Epithelial cell of proximal tubule (primary cell): ENCODE measurements at places on chromosomes 11 and 22.

DNA sequence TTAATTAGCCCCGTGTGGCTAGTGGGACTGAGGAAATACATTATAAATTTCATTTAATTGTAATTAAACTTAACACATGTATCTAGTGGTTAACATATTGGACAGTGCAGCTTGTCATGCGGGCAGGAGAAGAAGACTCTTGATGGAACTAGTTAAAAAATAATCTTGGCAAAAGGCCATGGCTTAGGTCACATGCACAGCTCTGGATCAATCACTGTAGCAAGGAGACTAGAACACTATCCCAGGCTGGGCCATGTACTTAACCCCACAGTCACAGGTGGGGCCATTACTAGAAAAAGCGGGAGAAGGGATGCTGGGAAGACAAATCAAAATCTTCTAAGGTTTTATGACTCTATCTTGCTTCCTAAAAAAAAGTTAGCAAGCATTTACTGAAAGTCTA is 8.7 kb upstream of the HEPACAM start:
- peak; percentile 27 for DNase-seq

GRCh38 chr22:17239156-17239701 is 20.0 kb upstream of the ADA2 start:
- DNase-seq, result no peak

GRCh38 chr11:70527429-70528045 is 129.2 kb downstream of the CTTN start:
- DNase-seq, result no peak

DNA sequence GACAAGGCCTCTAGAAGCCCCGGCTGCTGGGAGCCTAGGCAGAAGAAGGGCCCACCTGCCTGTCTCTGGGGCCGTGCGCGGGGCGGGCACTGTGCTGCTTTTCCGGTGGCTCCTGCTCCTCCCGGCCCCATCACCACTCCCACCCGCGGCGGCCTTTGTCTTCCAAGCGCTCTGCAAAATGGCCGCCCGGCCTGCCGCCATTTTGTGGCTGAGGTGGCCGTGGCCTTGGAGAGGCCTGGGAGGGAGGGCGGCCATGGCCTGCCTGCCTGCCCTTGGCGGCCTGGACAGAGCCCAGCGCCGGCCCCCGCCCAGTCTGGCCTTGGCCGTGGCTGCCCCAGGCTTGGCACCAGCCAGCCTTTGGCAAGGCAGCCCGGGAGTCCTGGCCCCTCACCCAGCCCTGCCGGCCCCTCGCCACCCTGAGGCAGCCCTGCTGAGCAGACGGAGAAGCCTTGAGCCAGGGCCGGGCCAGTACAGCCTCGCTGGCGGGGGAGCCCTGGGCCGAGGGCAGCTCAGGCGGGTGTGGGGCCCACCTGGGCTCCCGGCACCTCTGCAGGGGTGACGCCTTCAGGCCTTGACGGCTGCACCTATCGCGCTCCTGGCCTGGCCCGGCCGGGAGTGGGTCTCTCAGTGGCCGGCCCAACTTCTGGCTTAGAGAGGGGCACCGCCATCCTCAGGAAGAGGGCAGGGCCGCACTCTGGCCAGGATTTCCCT is 46.0 kb upstream of the PPARA start:
- no peak for DNase-seq

DNA sequence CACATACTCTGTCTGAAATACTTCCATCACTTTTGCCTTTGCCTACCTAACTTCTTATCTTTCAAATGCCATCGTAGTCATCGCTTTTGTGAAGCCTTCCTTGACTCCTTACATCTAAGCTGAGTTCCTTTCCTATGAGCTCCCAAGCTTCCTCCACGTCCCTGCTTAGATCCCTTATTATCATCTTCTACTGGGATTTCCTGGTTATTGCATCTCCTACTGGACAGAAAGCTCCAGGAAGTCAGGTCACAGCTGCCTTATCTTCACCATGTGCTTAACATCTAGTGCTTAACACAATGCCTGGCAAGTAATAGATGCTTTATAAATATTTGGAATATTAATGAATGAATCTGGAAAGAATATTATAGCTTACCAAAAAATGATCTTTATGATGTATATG is 5.9 kb downstream of the YPEL4 start:
- DNase-seq, result no peak

GRCh38 chr11:13222285-13222684 is 55.3 kb upstream of the BMAL1 start:
- DNase-seq, result no peak

- DNase-seq, result no peak
These were observed 16.5 kb upstream of the RHOD start for GRCh38 chr11:67040147-67040546.

GRCh38 chr11:112522536-112522935 is 261.9 kb upstream of the PLET1 start:
- no peak for DNase-seq

- DNase-seq, result no peak
These were observed 26.3 kb upstream of the GNB1L start for GRCh38 chr22:19880786-19881569.

DNA sequence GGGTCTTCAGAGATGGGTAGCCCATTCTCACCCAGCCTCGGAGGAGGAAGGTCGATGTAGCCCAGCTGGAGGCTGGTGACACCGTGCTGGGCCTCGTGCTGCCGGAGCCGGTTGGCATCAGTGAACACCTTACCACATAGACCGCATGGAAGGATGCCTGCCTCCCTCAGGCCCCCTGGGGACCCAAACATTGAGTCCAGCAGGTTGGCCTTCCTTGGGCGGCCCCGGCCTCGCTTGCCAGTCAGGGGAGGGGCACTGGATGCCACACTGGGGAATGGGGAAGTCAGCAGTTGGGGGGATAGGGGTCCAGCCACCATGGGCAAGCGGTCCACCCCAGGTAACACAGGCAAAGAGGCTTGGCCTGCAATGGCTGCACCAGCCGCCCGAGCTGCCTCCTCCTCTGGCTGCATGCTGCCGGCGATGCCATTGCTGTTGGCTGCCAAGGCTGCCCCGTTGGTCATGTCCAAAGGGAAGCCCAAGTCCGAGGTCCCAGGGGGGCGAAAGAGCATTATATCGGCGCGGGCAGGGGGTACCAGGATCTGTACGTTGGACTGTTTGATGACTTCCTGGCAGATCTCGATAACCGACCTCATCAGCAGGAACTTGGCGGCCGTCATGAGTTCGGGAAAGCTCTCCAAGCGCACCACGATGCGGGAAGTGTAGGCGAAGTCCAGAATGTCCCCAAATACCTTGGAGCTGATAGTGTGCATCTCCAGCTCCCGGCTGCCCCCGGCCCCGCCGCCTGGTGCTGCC is 1.4 kb downstream of the PATZ1 start:
- DNase-seq, result no peak

DNA sequence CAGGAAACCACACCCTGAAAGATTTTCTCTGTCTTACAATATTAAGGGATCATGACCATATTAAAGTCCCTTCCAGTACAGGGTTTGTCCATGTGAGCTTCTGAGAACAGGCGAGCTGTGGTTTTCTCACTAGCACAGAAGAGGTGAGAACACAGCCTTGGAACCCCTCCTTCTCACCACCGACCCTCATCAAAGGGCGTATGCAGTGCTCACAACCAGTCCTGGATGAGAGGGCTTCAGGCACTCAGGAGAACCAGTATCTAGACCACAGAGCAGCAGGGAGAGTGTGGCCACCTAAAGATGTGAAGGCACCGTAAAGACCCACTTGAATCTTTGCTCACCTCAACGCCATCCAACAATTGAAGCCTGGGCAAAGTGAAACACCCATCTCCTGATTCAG is 397.0 kb downstream of the ETS1 start:
- no peak for DNase-seq

GRCh38 chr22:46796566-46797195 is 34.2 kb downstream of the TBC1D22A start:
- DNase-seq, result no peak

GRCh38 chr22:20648306-20648903 is 125.5 kb upstream of the SERPIND1 start:
- no peak for DNase-seq

DNA sequence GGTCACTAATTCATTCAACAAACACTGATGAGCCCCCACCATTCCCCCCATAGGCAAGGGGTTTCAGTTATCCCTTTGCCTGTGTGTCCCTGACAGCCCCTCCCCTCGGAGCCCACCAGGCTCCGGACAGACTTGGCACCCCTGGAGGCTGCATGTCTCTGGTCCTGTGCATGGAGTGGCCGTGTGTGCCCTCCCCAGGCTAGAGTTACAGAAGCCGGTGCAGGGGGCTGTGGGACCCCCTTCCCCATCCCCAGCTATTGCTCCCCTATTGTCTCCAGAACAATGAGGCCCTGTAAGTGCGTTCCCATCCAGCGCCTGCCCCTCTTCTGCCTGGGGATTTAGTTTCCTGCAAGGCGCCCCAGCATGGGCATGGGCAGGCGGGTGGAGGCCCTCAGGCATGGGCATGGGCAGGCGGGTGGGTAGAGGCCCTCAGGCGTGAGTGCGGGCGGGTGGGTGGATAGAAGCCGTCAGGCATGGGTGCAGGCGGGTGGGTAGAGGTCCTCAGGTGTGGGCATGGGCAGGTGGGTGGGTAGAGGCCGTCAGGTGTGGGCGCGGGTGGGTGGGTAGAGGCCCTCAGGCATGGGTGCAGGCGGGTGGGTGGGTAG is 1.5 kb downstream of the MUC2 start:
- DNase-seq, result no peak

DNA sequence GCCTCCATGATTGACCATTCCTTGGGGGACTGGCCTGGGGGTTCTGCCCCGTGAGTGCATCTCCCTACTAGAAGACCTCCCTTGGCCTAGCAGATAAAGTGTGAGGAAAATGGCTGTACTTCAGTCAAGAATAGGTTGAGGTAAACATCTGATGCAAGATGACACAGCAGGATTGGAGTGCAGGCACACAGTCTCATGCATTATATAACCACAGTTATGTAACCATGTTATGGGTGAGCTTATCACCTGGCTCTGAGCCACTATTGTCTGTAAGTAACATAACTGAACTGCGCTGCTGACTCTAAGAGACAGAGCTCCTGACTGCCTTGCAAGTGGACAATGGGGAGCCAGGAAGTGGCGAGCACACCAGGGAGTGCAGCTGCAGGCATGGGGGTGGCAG is 378.7 kb upstream of the ANO5 start:
- DNase-seq, result no peak

DNA sequence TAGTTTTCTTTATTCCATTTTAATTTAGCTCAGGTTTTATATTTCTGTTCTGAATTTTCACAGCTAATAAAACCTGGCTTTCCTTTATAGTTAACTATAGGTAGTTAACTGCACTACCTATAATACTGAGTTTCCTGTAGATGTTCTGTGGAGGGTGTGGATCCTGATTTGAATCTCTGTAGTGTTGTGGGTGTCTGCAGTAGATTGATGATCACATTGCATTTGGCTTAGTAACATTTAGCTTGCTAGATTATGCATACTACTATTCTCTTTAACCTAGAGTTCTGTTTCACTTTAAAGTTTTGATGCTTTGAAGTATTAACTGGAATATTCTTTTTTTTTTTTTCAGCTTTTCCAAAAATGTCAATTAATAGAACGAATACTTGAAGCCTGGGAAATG is 110.1 kb downstream of the PPP6R3 start:
- no peak for DNase-seq

- no peak for DNase-seq
These were observed 10.7 kb upstream of the DSCAML1 start for GRCh38 chr11:117807482-117808327.
